ENCODE measurements at places on chromosomes 12 and 14. TPM values are rescaled to one million over a fixed set of nuclear protein-coding genes. Genes with fewer than 3 reads are reported as not detected.
A peak's percentile ranks its signal among the peaks of the same experiment; 100 is the strongest.

GRCh38 chr12:1503281-1503711 lies 91.1 kb downstream of the FBXL14 start:
- DNase-seq, result no peak

- DNase-seq, result peak; percentile 93
Measured at GRCh38 chr14:103500148-103500990, 22.3 kb downstream of the CKB start.

GRCh38 chr12:126784328-126784921 lies 1482.5 kb upstream of the TMEM132C start:
- no peak for DNase-seq

DNA sequence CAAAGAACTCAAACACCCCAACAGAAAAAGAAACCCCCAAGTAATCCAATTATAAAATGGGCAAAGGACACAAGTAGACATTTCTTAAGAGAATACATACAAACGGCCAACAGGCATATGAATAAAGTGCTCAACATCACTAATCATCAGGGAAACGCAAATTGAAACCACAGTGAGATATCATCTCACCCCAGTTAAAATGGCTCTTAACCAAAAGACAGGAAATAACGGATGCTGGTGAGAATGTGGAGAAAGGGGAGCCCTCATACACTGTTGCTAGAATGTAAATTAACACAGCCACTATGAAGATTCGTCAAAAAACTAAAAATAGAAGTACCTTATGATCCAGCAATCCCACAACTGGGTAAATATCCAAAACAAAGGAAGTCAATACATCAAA lies 52.4 kb downstream of the CLMN start:
- no peak for DNase-seq

- no peak for DNase-seq
Measured at GRCh38 chr12:66859751-66860440, 181.0 kb upstream of the GRIP1 start.

ZDHHC22 gene
- total RNA-seq, result not detected

GPR84 gene
- total RNA-seq, result 0.34 TPM

LRIG3 gene
- total RNA-seq, result 56.1 TPM

TAS2R20 gene
- total RNA-seq, result 6.1 TPM

TXNDC16 gene
- total RNA-seq, result 4.0 TPM

Measured in ureter (tissue), 1 donor.